ENCODE measurements at places on chromosomes 4 and X.

GRCh38 chr4:53508446-53508845 lies 82.8 kb downstream of the LNX1 start:
- DNase-seq = no peak

DNA sequence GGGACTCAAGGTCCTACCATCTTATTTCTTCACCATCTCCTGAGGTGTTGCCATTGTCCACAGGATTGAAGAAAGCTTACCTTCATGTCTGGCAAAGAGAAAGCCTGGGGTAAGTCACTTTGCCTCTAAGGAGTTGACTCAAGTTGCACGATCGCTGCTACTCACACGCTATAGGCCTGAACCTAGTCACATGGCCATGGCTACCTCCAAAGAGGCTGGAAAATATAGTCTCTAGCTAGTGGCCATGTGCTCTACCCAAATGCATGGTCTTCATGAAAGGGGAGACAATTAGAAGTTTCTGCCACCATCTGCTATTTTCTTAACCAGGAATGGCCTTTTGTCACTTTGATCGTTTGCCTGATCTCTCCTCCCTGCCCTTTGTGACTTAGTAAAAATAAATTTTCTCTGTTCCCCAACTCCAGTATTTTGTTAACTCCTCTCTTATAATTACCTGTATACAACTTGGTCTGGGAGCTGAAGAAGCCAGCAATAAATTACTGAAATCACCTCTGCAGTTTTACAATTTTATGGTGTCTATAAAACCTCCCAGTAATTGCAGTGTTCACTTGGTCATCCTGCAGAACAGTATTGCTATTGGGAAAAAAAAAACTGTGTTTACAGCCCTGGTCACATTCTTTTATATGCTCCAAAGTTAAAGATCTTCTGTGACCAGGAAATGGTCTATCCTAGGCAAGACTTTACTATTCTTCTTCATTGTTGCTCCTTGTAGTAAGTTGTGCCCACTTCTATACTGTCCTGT lies 126.7 kb upstream of the TSPAN5 start:
- no peak for DNase-seq

DNA sequence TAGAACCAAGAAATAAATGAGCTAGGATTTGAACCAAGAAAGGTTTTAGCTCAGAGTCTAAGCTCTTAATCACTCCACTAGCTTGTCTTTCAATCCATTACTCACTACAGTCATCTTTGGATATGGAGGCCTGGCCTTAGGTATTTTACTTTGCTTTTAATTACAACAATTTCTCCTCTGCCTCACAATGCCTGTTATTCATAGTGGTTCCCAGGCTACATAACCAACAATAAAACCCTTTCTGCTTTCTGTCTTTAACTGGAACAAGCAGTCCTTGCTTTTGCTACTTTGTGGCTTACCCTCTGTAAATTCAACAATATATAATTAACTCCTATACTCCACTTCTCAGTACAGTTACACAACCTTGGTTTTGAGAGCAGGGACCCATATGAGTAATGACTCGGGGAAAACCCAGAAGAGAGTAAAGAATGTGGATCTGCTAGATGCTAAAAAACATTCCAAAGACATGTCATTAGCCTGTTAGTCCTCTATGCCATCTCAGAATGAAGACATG lies 94.7 kb upstream of the NAP1L5 start:
- DNase-seq = peak; percentile 70

DNA sequence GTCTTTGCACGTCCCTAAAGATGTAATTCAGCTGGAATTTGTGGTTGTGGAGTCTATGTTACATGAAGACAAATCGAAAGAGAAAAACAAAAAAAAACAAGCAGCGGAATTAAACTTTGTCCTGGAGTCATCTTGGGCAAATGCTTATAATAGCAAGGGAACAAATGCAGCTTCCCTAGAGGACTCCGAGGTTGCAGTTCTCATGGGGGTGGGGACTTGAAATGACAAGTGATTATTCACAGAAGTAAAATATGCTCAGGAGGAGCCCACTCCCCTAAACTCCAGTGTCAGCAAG lies 362.4 kb downstream of the ARHGAP24 start:
- DNase-seq = no peak

- no peak for DNase-seq
These were observed 5.4 kb upstream of the SHROOM3 start for GRCh38 chr4:76429636-76430035.

DNA sequence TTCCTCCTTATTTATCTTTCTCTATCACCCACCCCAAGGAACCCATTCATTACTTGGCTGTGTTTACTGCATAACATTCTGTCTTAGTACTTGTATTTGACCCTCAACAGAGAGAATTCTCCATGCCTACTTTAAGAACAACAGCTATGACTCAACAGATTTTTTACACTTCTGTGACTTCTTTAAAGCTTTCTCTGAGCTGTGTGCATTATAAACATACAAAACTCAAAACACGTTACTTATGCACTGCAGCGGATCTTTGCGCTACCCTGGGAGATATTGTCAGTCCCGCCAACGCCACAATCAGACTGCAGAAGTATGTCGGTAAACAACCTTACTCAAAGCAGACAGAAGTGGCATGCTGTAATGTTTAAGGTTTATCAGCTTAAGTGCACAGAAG lies 35.1 kb downstream of the PRKX start:
- DNase-seq = no peak

GRCh38 chrX:132044953-132045352 lies 21.9 kb downstream of the STK26 start:
- DNase-seq = no peak

GRCh38 chrX:46398126-46398525 lies 147.1 kb downstream of the ZNF674 start:
- no peak for DNase-seq

DNA sequence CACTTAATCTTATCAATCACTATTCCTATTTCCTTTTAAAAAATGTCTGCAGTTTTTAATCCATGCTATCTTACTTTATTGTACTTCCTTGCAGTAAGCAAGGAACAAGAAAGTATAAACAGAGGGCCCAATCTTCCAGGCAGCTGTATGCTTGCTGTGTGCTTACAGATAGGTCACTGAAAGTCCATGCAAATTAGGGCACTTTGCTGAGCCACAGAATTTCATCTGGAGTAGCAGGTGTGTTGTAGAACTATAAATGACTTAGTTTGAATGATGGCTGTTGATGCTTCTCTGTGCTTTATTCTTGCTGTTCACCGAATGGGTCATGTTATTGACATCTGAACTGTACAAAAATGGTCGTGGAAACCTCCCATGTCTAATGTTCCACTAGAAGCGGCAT lies 154.6 kb downstream of the ATOH1 start:
- DNase-seq = no peak

DNA sequence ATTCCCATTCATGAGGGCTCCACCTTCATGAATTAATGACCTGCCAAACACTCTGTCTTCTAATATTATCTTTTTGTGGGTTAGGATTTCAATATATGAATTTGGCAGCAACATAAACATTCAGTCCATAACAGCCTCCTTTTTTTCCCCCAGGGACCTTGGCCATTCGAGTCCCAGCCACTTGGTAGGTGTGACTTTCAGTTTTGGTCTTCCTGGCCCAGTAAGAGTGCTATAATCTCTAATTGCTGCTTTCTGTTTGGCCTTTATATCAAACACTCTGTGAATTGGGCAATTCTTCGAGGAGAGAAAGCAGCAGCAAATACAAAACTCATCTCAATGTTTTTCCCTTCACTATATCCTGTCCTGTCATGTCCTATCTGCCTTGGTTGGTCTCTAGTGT lies 12.4 kb upstream of the RADX start:
- no peak for DNase-seq

- DNase-seq = no peak
These were observed 66.8 kb downstream of the NSD2 start for GRCh38 chr4:1938027-1938426.

DNA sequence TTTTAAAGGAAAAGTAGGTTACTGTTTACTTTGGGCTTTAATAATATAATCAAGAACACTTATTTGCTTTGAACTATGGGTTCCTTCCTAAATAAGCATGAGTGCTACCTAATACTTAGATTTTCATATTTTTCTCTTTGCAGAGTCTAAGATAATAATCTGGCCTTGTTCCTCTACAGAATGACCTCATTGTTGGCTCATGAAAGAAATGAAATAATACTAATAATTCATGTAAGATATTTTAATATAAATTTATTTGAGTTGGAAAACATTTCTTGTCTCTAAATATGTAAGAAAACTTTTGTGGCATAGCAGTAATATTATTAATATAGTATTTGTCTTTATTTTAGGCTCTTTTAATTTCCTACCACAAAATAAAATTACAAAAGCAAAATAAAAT lies 601.3 kb downstream of the IQCM start:
- DNase-seq = no peak

- DNase-seq = no peak
These were observed 66.4 kb downstream of the TMEM154 start for GRCh38 chr4:152613351-152613750.

DNA sequence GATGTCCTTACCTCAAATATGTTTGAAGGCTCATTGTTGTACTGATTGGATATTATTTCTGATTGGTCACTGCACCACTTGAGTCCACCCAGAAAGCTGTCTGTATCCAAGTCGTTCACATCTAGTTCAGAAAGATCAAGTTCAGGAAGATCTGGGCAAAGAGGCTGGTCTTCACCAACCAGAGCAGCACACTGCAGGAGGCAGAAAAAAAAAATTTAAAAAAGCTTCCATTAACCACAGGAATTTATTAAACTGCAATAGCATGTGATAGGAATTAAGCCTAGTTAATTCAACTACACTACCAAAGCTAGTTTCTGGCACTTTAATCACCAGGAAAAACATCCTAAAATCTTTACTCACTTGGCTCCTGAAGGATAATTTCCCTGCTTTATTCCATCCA lies 5.1 kb downstream of the PPARGC1A start:
- no peak for DNase-seq

DNA sequence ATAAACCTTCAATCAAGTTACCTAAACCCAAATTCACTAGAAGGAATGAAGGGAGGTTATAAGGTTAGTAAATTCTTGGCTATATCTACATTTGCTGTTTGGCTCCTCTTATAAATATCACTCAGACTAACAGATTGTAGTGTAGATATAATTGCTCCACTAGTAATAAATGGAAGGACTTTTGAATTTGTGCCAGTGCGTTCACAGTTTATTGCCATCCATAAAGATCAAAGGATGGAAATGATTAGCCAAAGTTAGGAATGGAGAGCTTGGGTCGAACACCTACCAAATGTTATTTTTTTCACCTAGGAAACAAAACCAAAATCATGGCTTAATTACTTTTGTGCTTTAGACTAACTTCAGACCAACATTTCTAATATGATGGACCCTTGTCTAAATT lies 9.2 kb downstream of the DTHD1 start:
- no peak for DNase-seq

DNA sequence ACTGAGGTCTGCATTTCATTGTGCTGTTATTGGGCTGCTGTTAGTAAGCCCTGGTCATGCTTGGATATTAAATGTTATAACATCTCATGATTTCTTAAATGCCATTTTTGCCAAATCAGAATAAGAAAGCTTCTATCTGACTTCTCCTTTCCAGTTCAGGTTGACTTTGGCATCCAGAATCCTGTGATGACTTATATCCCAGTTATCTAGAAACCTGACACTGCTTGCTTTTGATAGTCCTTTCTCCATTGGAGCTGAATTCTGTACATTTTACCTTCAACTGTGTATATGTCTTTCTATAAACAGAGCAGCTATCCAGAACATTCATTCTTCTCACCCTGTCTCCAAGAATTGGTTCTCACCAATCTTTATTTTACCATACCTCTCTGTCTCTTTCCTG lies 257.7 kb upstream of the GNPDA2 start:
- DNase-seq = no peak

DNA sequence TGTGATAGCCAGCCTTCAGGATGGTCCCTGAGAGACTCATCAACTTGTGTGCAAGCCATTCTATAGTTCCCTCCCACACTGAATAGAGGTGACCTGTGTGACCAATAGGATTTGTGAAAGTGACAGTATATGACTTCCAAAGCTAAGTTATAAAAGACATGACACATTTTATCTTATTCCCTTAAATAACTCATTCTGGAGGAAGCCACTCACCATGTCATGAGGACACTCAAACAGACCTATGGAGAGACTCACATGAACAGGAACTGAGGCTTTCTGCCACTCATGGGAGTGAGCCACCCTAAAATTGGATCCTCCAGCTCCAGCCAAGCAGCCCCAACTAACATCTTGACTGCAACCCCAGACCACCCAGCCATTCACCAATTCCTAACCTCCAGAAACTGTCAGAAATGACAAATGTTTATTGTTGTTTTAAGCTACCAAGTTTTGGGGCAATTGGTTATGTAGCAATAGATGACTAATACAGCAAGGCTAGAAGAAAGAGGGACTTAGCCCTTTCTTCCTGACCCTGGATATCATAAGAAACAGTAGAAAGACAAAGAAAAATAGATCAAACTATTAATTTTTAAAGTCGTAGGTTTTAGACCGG lies 9.0 kb upstream of the CHIC2 start:
- DNase-seq = no peak

DNA sequence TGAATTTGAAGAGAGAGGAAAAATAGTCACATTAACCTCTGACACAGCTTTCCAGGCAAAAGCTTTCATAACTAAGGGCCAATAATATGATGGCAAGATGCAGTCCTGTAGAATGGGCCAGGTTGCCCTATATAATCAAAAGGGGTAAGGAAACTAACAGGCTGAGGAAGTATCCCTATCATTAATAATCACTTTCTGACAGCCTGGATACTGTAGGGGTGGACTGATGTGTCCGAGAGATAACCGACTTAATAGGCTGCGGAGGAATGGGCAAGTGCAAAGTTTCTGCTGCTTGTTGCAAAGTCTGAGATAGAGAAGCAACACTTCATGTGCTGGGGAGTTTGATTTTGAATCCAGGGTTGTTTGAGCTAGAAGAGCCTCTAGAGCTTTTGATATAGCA lies 94.8 kb downstream of the DNAAF6 start:
- no peak for DNase-seq

DNA sequence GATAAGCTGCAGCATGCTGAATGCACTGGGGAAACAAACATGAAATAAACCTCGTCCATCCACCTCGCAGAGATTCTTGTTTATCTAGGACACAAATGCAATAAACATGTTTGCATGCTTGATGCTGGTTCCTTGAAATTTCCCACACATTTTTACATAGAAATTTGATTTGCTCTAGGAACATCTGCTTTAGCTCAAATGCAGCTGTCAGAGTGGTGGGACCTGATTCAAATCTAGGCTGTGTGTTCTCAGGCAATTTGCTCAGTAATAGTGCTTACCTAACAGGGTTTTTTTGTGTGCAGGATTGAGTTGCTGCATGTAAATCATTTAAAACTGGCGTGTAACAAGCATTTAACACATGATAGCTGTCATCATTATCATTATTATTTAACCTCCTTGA lies 293.1 kb downstream of the QDPR start:
- DNase-seq = no peak

- no peak for DNase-seq
These were observed 341.3 kb upstream of the MAGEB16 start for GRCh38 chrX:35456891-35457290.
